ENCODE measurements at places on chromosomes 3 and 15.

- no peak for DNase-seq
Observed at GRCh38 chr3:26766031-26766430, 143.5 kb downstream of the LRRC3B start.

DNA sequence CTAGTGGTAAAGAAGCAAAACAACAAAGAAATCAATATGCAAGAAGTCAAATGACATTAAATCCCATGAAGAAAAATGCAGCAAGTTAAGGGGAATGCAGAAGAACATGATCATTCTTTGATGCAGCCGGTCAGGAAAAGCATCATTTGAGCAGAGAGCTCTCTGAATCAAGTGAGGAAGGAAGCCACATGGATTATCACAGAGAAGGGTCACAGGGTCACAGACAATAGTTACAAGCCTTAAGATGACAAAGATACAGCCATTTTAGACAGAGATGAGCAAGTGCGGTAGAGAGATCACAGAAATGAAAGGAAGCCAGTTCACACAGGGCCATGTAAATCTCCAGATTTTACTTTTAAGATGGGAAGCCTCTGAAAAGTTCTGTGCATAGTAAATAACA lies 43.9 kb downstream of the UBE3A start:
- no peak for DNase-seq

GRCh38 chr3:9810846-9811245 lies 784 bp downstream of the TTLL3 start:
- no peak for DNase-seq

DNA sequence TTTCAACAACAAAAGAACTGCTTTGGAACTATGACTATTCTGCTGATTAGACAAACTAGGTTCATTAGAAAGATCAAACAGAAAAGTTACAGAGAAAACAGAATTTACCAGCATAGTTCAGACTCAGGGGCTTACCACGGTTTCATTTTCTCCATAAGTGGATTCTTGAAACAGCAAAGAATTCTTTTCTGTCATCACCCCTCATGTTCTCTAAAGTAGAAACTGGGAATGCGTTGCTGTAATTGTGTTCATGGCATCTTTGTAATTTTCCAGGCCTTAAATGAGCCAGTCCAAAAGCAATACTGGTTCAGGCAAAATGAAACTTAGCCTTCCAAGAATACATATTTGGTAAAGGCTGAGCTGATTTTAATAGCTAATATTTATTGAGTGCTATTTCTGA lies 287.8 kb downstream of the CHL1 start:
- DNase-seq = no peak

GRCh38 chr15:66733976-66734375 lies 31.9 kb downstream of the SMAD6 start:
- no peak for DNase-seq

- no peak for DNase-seq
Observed at GRCh38 chr15:41570764-41571163, 11.8 kb downstream of the TYRO3 start.

DNA sequence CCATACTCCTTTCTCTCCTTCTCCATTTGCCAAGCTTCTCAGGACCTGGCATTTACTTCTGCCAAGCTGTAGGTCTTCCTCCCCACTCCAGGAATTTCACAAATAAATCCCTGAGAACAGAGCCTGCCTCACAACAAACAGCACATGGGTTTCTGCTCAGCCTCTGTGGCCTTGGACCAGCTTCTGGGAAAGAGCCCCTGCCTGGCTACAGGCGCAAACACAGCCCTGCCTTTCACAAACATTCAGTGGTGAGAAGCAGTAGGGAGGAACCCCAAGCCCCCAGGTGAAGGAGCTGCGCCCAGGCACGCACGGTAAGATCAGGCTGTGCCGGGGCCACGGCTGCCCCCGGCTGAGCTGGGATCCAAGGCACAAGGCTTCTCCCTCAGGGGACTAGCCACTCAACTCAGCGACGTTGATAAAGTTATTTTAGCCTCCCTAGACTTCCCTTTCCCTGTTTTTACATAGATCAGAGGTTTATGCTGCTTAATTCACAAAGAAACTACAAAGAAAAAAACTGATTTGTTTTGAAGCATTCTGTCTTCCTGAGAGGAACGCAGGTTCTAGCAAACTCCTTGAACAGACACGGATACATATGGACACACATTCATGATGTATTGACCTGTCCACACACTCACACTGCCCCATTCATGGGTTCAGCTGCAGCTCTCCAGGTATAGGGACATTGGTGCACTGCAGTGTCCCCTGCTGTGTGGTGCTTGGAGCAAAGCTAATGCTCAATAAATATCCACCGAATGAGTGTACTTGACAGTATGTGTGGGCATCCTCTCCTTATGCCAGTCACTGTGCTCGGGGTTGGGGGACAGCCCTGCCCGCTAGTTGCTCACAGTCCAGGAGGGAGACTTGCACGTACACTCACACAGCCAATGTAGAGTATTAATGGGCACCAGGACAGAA lies 25.4 kb downstream of the HES1 start:
- no peak for DNase-seq
